ENCODE measurements at places on chromosomes 7 and 10.
A peak's percentile ranks its signal among the peaks of the same experiment; 100 is the strongest.

DNA sequence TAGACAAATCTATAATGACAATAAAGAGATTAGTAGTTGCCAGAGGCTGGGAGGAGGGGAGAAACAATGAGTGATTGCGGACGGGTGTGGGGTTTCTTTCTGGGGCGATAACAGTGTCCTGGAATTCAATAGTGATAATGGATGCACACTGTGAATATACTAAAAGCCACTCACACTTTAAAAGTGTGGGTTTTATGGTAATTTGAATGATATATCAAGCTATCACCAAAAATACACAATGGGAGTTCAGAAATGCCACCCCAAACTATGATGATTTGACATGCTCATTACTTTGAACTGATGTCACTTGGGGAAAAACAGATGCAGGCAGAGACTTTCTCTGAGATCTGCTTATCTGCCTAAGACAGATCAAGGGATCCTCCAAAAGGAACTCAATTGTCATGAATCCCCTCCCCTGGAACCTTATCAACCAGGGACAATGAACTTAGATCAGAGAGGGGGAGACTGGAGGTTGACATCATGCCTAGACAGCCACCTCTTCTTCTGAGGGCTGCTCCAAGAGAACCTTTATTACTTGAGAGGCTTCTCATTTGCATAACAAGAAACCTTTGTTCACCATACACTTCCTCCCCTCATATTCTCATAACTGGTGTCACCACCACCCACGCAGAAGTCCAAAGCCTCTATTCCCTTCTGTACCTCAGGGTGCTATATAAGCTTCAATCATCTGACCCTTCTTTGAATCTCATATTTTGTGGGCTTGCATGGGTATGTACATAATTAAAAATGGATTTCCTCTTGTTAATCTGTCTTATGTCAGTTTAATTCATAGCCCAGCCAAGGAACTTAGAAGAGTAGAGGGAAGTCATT, 14.8 kb upstream of the ZC3HAV1 start:
- H3K27ac ChIP-seq = no peak overlapping the region
- no peak for DNase-seq
- peaks cover 50% of the 10 kb centered on the region for H3K27me3 ChIP-seq
- H3K36me3 ChIP-seq = no peaks in the 10 kb centered on the region
- no peak overlapping the region for H3K4me3 ChIP-seq

DNA sequence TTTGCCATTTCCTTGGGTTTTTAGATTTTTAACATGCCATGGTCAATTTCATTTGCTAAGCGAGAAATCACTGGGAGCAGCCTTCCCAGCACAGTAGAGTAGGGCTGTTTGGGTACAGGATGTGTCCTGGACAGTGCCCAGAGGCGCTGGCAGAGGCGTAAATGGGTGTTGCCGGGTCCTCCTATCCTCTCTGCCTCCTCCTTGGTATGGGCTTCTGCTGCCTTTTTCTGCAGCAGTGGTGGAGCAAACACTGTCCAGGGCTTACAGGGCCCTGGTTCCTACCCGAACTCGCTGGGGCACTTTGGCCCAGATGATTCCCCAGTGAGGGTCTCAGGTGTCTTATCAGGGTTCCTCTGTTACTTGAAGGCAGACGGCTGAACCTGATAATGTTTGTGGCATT, 298.3 kb downstream of the RPS24 start:
- no peak overlapping the region for H3K27ac ChIP-seq
- H3K4me3 ChIP-seq = no peak overlapping the region
- H3K27me3 ChIP-seq = peaks cover 12% of the 10 kb centered on the region
- H3K36me3 ChIP-seq = peaks cover 13% of the 10 kb centered on the region
- DNase-seq = no peak
- H3K4me1 ChIP-seq = peaks cover 64% of the 10 kb centered on the region

DNA sequence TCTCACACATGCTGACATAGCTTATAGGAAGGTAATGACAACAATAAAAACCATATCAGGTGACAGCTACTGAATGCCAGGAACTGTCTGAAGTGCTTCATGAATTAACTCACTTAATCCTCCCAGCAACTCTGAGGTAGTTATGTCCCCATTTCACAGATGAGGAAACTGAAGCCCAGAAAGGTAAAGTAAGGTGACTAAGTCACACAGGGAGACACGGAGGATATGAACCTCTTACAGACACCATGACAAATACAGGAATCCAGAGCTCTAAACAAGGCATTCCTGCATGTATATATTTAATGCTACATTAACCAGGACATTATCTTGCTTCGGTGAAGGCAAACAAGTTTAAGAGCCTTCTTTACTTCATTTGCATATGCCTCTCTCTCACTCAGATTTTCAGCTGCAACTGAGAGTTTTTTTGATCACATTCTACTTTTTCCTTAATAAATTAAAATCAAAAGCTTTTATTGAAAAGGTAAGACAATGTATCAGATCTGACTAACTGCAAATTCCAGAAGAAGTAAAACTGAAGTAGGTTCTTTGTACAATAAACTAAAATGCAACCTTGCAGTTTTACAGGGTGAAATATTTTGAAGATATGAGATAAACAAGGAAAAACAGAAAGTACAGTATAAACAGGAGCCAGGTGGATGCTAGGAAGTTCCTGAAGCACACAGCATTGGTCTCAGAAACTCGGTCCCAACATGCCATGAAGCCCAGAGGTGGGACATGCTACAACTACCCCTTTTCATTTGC, 79.5 kb downstream of the SGMS1 start:
- DNase-seq = no peak
- H3K27ac ChIP-seq = peak overlapping the region; percentile 15
- peaks cover 22% of the 10 kb centered on the region for H3K36me3 ChIP-seq
- no peak overlapping the region for H3K4me3 ChIP-seq
- no peaks in the 10 kb centered on the region for H3K4me1 ChIP-seq

DNA sequence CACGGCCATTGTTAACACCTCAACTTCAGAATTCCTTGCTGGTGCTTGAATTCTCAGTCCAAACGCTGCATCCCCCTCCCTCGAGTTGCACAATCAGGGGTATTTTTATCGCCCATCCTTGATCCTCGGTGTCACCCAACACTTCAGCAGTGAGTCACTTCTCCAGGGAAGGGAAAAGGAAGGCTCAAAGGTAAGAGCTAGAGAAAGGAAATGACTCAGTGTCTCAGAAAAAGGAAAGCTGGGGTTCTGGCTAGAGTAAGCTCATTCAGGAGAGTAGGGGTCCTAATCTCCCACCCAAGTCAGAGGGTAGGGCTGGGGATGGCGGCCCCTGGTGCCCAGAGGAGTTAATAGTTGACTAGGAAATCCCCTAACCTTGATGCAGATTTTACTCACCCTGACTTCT, 39.8 kb upstream of the TRIM8 start:
- H3K36me3 ChIP-seq = peaks cover 16% of the 10 kb centered on the region
- DNase-seq = no peak
- no peaks in the 10 kb centered on the region for H3K27me3 ChIP-seq
- peak overlapping the region; percentile 91 for H3K27ac ChIP-seq
- no peak overlapping the region for H3K4me3 ChIP-seq

DNA sequence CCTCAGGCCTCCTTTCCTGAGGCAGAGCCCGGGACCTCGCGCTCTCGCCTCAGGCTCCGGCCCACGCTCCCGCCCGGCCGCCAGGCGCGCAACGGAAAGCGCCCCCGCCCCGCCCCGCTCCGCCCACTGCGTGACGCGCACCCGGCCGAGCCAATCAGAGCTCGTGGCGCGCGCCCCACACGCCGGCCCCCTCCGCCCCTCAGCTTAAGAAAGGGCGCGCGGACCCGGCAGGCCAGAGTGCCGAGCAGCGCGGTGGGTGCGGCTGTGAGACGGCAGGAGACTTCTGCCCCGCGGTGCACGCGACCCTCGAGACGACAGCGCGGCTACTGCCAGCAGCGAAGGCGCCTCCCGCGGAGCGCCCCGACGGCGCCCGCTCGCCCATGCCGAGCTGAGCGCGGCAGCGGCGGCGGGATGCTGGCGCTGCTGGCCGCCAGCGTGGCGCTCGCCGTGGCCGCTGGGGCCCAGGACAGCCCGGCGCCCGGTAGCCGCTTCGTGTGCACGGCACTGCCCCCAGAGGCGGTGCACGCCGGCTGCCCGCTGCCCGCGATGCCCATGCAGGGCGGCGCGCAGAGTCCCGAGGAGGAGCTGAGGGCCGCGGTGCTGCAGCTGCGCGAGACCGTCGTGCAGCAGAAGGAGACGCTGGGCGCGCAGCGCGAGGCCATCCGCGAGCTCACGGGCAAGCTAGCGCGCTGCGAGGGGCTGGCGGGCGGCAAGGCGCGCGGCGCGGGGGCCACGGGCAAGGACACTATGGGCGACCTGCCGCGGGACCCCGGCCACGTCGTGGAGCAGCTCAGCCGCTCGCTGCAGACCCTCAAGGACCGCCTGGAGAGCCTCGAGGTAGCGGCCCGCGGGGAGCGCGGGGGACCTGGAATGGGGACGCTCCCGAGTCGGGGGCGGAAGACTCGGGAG, at the start of gene NPTX2:
TSS of gene NPTX2 (plus strand) at position 235 of the 909 bp plus-strand sequence. CDS start at position 412, 177 bp downstream.
- DNase-seq = peak; percentile 89
- peaks cover 82% of the 10 kb centered on the region for H3K27me3 ChIP-seq
- H3K4me1 ChIP-seq = peaks cover 32% of the 10 kb centered on the region

DNA sequence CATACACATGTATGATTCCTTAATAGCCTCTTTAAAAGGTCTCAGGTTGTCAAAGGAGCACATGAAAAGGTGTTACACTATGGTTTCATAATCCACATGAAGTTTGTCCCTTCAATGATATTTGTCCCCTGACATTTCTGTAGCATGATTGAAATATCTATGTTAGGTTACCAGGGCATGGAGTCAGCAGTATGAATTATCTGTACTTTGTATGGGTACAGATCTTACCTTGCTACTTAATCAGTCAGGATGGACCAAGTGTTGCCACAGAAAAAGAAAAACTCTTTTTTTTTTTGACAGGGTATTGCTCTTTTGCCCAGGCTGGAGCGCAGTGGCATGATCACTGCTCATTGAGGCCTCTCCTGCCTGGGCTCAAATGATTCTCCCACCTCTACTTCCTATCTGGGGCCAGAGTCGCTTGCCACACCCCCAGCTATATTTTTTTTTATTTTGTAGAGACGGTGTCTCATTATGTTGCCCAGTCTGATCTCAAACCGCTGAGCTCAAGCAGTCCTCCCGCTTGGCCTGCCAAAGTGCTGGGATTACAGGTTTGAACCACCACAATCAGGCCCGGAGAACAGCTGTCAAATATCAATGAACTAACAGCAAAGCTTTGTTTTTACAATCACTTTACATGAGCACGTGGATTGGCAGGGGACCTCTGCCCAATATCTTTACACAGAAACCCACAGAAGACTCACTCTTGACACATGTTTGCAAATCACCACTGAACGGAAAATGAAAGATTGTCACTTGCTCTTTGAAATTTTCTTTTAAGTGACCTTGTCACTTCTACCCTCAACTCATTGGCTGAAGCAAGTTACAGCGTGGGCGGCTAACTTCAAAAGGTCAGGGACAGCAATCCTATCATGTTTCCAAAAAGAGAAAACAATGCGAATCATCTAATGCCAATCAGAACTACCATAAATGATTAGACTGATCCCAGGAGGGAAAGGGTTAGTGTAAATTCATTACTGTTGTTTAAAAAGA, 140.2 kb downstream of the PRKG1 start:
- H3K27ac ChIP-seq = peak overlapping the region; percentile 66
- no peaks in the 10 kb centered on the region for H3K27me3 ChIP-seq
- H3K4me3 ChIP-seq = no peak overlapping the region
- peaks cover 6% of the 10 kb centered on the region for H3K36me3 ChIP-seq
- peaks cover 19% of the 10 kb centered on the region for H3K4me1 ChIP-seq

DNA sequence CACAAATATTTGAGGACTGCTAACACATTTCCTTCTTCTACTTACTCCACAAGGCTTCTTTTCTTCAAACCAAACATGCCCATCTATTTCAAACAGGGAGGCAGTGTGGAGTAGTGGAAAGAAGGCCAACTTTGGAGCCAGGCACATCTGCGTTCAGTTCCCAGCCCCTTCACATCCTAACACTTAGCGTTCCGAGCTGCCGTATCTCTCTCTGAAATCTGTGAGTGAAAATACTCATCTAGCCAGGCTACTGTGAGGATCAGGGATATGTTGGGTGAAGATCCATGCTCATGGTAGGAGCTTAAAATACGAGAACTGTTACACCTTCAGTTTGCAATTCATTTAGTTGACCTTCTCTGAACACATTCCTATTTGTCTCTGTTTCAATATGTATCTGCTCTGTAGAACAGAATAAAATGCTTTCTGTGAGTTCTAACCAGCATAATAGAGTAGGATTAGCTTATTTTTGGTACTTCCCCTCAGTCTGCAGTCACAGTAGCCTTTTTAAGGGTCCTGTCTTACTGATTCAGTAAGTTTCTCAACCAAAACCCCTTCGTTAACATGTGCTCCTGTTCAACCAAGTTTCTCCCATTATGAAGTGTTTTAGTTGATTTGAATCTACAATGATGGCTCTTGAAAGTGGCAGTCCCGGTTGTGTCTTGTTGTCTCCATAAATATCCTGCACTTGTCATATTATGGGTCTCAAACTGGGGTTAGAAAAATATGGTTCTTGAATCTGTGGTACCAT, 3.3 kb upstream of the MEST start:
- DNase-seq = no peak
- peaks cover 6% of the 10 kb centered on the region for H3K27me3 ChIP-seq
- H3K4me3 ChIP-seq = peak overlapping the region; percentile 65
- peaks cover 71% of the 10 kb centered on the region for H3K4me1 ChIP-seq
- peak overlapping the region; percentile 100 for H3K27ac ChIP-seq

- no peaks in the 10 kb centered on the region for H3K4me1 ChIP-seq
- no peak overlapping the region for H3K4me3 ChIP-seq
- H3K27me3 ChIP-seq = peaks cover 39% of the 10 kb centered on the region
- DNase-seq = no peak
- no peaks in the 10 kb centered on the region for H3K36me3 ChIP-seq
These were observed 6.1 kb upstream of the SLC29A4 start for GRCh38 chr7:5276611-5277010.

DNA sequence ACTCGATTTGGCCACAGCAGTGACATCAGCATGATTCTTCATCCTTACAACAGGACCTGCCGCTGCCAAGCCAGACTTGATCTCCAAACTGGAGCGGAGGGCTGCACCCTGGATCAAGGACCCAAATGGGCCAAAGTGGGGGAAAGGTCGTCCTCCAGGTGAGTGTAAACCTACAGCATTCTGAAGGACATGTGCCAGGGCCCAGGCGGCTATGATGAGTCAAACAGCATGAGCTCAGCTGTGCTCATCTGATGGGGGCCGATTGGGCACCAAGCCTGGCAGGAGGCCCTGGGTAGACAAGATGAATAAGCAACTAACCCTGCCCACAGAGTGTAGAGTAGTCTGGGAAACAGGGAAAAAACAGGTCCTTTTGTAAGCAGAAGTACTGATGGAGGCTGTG, 14.4 kb upstream of the ATP6V0E2 start:
- no peak overlapping the region for H3K27ac ChIP-seq
- peaks cover 23% of the 10 kb centered on the region for H3K36me3 ChIP-seq
- H3K27me3 ChIP-seq = peaks cover 8% of the 10 kb centered on the region
- peaks cover 25% of the 10 kb centered on the region for H3K4me1 ChIP-seq
- H3K4me3 ChIP-seq = no peak overlapping the region

DNA sequence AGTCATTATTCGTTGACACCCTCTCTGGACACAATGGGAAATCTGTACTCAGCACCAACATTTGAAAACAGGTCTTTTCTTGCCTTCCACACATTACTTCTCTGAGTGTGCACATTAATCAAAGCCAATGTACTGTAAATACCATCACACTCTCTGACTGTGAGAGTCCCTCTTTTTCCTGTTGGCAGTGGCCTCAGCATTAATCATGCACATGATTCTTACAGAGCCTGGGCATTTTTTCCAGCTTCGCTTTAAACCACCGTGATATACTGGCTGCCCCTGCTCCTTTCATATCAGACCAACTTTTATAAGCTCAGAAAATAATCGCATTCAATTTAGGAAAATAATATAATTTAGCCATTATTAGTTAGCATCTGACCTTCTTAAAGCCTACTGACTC, 919.4 kb upstream of the LRRTM3 start:
- no peak overlapping the region for H3K4me3 ChIP-seq
- no peaks in the 10 kb centered on the region for H3K4me1 ChIP-seq
- no peak for DNase-seq
- H3K27me3 ChIP-seq = peaks cover 5% of the 10 kb centered on the region
- H3K27ac ChIP-seq = no peak overlapping the region

Measured in nephron progenitor cell (in vitro differentiated cells).